ENCODE measurements at places on chromosomes 5 and 9.

GRCh38 chr5:15791274-15791673, 291.3 kb downstream of the FBXL7 start:
- no peak for DNase-seq

GRCh38 chr5:116795189-116795588, 220.6 kb upstream of the SEMA6A start:
- no peak for DNase-seq

GRCh38 chr9:136662326-136662655, 425 bp upstream of the EGFL7 start:
- no peak for DNase-seq

DNA sequence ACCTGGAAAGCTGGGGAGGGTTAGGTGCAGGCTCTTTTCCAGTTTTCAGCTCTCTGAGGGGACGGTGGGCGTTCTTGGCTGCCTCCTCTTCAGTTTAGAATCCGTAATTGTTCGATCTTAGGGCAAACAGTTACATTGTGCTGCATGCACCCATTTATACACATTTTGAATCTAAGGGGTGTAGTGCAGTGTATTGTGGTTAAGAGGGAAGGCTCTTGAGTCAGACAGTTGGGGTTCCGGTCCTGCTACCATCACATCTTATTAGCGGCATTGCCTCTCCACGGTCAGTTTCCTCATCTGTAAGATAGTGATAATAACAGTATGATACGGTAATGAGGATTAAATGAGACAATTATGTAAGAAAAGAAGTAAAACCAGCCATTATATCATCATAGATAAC, 625 bp downstream of the EXOSC2 start:
- no peak for DNase-seq

GRCh38 chr5:113581388-113581787, 67.9 kb downstream of the YTHDC2 start:
- DNase-seq: no peak

- DNase-seq: no peak
These were observed 251.2 kb upstream of the FBXL7 start for GRCh38 chr5:15248731-15249130.

DNA sequence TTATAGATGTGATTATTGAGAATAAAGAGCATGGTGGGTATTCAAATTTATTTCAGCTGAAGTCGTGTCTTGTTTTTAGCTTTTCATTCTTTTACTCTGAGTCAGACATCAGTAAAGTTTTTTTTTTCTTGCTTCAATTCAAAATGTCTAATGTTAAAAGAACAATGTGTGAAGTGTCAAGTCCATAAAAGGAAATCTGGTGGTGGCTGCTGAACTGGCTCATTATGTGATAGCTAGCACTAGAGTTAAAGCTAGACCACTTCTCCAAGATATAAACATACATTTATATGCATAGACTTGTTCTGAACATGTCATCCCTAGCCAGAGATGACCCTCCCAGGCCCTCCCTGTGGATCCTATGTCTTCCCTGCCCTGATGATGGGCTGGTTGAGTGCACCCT, 338.3 kb downstream of the RAB3C start:
- DNase-seq: no peak

DNA sequence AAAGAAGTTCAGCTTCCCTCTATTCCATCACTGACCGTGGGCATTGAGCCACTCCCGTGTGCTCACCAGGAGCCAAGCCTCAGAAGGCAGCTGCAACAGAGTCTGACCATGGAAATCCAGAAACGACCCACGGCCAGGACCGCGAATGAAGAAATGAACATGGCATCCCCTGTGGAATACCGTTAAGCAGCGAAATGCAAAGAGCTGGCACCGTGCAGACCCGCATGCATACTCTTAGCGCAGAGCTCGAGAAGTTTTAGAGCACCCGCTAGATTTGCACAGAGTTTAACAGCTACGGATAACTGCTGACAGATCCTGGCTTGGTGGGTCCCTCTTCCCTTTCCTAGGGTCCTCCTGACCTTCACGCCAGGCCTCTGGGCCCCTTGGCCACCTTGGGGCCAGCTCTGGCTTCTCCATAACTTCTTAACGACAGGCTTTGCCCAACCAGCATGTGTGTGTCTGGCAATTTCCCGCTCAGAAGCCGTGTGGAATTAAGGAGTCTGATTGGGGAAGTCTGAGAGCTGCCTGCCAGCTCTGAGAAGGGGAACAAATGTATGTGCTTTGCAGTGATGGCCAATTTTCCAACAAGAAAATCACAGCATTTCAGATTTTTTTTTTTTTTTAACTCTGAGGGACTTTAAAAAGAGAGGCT, 75.3 kb upstream of the COL5A1 start:
- DNase-seq: no peak

Measured in effector CD4-positive, alpha-beta T cell (primary cell).